ENCODE measurements at places on chromosomes 2 and 18.

DNA sequence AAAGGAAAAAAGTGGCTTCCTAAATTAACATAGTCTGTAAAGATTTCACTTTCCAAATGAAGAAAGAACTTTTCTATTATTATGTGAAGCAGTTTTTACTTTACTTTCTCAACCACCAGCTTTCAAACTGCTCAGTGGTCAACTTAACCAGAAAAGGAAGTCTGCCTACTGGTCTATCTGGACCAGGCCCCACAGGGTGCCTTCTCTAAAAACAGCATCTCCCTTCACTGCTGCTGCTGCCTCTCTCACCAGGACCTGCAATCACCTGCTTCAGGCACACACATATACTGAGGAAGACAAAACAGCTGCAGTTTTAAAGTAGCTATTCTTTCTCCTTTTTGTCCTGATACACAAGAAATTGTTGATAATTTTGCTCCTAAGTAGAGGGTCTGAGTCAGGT lies 221.3 kb upstream of the DCC start:
- no peak for DNase-seq

DNA sequence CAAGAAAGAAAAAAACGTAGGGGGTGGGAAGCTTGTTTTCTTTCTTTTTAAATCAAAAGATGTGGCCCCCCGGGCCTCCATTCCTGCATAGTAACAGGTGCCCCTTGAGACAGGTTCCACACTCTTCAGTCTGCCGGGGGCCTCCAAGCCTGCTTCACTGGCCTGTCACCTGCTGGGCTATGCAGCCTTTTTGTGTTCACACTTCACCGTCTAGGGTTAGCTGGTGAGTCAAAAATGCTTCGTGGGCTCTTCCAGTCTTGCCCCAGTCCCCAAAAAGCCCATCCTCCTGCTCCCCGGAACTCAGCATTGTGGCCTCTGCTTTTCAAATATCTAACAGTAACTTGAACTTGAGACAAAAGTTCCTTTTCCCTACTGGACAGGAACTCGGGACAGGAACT lies 67.9 kb downstream of the POLR1A start:
- DNase-seq, result peak; percentile 29

GRCh38 chr2:5145801-5146200 lies 546.4 kb upstream of the SOX11 start:
- no peak for DNase-seq

- no peak for DNase-seq
Observed at GRCh38 chr18:78675231-78675630, 304.4 kb upstream of the SALL3 start.

- DNase-seq, result peak; percentile 3
Observed at GRCh38 chr18:32919799-32920198, 147.0 kb upstream of the KLHL14 start.

- DNase-seq, result no peak
Observed at GRCh38 chr2:44061876-44062275, 66.1 kb upstream of the LRPPRC start.

All from activated CD4-positive, alpha-beta T cell treated with anti-CD3 and anti-CD28 coated beads for 48 hours (primary cell).